ENCODE measurements at places on chromosomes 2 and 18. TPM values are rescaled to one million over a fixed set of nuclear protein-coding genes. Genes with fewer than 3 reads are reported as not detected.

DNA sequence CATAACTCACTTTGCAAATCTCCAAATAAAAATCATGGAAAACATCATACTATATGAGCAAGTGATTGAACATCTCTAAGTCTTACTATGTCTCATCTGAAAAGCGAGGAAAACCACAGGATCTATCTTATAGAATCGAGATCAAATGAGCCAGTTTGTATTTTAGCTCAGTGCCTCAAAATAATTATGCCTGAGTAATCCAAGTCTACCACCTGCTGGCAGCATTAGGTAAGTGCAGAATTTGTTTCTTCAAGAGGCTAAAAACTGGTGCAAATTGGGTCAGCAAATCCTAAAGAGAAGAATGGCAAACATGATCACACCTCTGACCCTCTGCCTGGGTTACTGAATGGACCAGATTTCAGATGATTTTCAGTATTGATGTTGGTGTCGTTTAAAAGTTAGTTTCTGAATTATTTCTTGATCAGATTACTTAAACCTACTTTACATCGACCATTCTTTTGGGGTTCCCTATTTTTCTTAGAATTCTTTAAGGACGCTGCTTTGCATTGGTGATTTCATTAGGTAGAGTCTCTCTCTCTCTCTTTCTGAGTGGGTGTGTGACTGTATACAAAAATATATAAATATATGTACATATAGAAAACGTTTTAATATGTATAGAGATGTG, 12.7 kb upstream of the FHOD3 start:
- DNase-seq: peak; percentile 45

GRCh38 chr2:202327858-202328257, 48.3 kb upstream of the BMPR2 start:
- DNase-seq: no peak

The GAL3ST2 gene
- 0.27 TPM for total RNA-seq

- DNase-seq: no peak
Measured at GRCh38 chr2:168460571-168460970, 4.5 kb downstream of the CERS6 start.

The ASPRV1 gene
- total RNA-seq: 0.27 TPM

- no peak for DNase-seq
Measured at GRCh38 chr2:61911510-61911909, 6.0 kb downstream of the COMMD1 start.

DNA sequence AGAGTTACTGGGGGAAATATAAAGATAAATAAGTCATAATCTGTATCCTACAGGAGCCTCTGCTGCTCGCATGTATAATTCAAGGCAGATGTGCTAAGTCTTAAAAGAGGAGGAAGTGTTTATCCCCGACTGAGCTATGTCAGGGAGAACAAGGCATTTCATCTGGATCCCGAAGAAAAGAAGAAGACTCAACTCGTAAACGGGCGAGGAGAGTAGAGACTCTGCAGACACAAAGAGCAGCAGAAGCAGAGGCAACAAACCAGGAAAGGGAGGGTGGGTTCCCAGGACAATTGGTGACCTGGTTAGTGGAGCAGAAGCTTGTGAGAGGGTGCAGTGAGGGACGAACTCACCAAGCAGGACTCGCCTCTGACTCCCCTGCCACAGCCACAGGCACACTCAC, 368.6 kb downstream of the EIPR1 start:
- no peak for DNase-seq

- DNase-seq: no peak
Measured at GRCh38 chr2:96882230-96882629, 12.3 kb upstream of the SEMA4C start.
